IPS-NIHi11 (cell line): ENCODE measurements at places on chromosomes 2 and 18.

GRCh38 chr2:2838548-2838845 lies 507.4 kb upstream of the MYT1L start:
- DNase-seq: no peak

DNA sequence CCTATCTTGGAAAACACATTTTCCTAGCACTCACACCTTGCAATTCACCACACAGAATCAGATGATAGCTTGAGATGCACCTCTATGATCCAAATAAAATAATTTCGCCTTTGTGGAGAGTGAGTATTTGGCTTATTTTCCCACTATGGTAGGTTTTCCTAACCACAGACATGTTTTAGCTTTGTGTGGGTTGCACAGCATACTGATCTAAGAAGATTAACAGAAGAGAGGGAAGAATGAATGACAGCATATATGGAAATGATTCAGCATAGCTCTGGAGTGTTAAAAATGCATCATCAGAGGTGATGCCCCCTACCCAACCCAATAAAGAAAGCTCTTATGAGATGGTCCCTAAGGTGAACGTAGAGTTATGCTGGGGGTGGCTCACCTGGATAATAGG lies 72.5 kb downstream of the GCA start:
- DNase-seq: no peak

DNA sequence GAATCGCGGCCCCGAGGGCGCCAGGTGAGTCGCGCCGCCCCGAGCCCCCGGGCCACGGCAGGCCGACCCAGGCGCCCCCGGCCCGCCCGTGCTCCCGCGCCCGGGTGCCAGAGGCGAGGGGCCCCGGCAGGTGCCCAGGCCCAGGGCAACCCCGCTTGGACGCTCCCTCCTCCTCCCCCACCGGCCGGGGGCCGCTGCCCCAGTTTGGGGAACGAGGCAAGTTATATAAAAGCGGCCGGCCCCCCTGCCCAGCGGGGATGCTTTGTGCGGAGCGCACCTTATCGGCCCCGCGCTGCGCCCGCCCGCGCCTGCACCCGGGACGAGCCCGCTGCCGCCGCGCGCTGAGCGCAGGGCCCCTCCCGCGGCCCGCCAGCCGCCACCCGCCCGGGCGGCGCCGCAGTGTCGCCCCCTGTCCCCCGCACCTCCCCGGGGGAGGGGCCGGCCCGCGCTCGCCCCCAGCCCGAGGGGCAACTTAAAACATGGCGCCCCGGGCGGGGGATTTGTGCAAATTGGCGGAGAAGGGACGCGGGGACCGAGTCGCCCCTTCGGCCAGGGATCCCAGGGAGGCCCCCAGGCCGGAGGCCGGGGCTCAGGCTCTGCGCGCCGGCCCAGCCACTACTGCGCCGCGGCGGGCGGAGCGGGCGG lies 639 bp downstream of the EPB41L3 start:
- peak; percentile 61 for DNase-seq

- no peak for DNase-seq
These were observed 34.7 kb downstream of the MAP4K4 start for GRCh38 chr2:101732199-101732598.

DNA sequence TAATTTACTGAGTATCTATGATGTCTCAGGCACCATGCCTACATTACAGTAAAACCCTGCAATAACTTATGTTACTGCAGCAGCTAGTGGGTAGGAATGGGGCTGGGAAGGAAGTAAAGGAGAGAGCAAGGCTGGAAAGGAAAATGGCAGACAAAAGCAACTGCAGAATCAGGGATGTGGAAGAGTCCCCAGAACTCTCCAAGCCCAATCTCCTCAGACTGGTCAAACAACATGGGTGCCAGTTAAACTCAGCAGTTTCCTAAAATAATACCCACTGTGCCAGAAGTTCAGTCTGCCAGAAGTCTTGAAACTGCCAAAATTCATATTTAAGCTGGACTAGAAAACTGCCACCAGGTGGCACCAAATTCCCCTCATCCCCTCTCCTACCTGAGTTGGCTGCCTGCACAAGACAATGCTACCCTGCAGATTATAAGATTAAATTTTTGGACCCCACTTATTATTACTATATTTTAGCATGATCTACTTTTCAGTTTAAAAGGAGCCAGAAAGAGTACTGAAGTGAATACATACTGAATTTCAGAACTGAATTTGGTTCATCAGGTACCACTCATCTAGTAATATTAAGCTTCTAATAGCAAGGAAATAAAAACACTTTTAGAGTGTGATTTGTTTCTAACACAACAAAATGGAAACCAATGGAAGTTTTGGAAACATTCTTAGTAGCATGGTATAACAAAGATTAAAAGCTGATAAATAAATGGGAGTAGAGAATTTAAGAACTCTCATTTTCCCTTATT lies 86.8 kb upstream of the DNER start:
- peak; percentile 57 for DNase-seq

GRCh38 chr2:14385043-14385442 lies 247.5 kb upstream of the LRATD1 start:
- DNase-seq: no peak

GRCh38 chr2:33104726-33105125 lies 158.0 kb downstream of the LTBP1 start:
- no peak for DNase-seq
